NCI-H1105 treated with DMSO at 0.1 percent for 48 hours (cell line): ENCODE measurements at places on chromosomes 7 and 10.

DNA sequence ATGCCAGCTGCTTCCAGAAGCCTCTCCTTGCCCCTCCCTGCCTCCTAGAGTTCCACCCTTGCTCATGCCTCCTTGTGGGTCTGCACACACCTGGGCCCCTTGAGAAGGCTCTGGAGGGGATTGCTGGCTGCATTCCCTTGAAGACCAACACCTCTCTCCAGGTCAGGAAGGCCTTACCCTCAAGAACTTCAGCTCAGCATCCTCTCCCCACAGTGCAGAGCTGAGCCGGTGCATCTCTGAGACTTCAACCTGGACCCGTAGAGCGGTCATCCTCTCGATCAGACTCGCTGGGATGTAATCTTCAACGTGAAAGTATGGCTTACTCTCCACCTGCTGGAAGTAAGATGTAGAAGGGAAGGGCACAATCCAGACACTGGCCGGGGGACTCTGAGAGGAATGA lies 62.7 kb downstream of the FRMPD2 start:
- no peak for DNase-seq

DNA sequence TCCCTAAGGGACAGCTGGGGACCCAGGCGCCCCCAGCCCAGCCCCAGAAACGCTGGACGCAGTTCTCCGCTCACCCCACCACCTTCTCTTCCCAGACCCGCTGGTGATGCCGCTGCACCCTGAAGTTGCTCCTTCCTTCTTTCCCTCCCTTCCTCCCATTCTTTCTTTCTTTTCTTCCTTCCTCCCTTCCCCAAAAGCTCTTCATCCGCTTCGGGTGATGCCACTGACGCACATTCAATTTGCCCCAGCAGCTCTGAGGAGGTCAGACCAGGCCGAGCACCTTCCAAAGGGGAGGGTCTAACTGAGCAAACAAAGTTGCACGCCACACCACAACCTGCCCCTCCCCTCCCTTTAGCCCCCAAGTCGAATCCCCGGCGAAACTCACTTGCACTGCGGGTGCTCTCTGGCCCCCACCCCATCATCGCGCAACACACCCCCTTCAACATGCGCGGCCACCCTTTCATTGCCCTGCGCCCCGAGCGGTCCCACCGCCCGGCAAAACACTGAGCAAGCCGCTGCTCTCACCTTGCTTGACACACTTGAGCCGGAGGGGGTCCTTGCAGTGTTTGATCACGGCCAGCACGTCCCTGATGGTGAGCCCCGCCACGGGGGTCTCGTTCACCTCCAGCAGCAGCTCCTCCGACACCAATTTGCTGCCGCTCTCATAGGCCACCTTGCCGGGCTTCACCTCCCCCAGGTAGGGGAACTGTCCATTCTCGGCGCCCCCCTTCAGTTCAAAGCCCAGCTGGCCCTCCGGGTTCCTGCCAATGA lies 787 bp downstream of the MAGI2 start:
- peak; percentile 18 for DNase-seq

- DNase-seq = no peak
These were observed 675.6 kb downstream of the MAGI2 start for GRCh38 chr7:78777829-78778228.

DNA sequence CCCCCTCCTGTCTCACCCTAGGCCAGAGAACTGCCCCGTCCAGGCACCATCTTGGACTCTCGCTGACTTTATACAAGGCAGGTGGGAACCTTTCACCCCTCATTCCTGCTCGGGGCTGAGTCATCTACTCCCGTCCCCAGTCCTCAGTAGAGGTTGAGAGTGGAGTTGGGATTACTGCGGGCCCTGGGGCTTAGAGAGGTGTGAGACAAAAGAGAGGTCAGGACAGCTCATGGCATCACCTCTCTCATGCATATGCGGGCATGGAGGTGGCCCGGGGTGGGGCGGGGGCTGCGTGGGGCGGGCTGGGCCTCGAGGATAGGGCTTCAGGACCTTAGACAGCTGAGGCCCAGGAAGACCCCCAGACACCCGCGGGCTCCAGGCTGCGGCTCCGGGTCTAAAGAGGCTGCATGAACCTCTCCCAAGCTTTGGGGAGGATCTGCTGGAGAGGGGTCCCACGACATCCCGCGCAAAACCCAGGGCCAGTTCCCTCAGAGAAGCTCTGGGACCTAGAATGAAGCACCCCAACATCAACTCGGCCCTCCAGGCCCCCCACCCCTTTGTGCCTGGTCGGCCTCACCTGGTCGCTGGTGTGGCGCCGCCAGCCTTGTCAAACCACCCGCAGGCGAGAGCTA lies 317 bp downstream of the PDZD7 start:
- DNase-seq = no peak

GRCh38 chr10:61061923-61062504 lies 118.0 kb upstream of the RHOBTB1 start:
- no peak for DNase-seq
